ENCODE measurements at places on chromosomes 2 and 18.

GRCh38 chr2:86254576-86255538 is 55.6 kb downstream of the MRPL35 start:
- DNase-seq, result no peak

GRCh38 chr2:233917116-233917515 is at the start of gene TRPM8:
Gene TRPM8, plus strand, starts transcription at chr2:233917373. Its CDS starts 9,165 bp downstream, at chr2:233926538.
- DNase-seq, result no peak

GRCh38 chr2:218332288-218332687 is 24.4 kb upstream of the CATIP start:
- DNase-seq, result no peak

GRCh38 chr2:18762667-18763066 is 173.3 kb upstream of the NT5C1B start:
- DNase-seq, result no peak

- DNase-seq, result no peak
These were observed 152.8 kb downstream of the ABCA12 start for GRCh38 chr2:214985619-214986018.

- no peak for DNase-seq
These were observed 60.3 kb downstream of the ADD2 start for GRCh38 chr2:70707706-70708105.

GRCh38 chr2:207135801-207136457 is 29.8 kb downstream of the KLF7 start:
- no peak for DNase-seq

DNA sequence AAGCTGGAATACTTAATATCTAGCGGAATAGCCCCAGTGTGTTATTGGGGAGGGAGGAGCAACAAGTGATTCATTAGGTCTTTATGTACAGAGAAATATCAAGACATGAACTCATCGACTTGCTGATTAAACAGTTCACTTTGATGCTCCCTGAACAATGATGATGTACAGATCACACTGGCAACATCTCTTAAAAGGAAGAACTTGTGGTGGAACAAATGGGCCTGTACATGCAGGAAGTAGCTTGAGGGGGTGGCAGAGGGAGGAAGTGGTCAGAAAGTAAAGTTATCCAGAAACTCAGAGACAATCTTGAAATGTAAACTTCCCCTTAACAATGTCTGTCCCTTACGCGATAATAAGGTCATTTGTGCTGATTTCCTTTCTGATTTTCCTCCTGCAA is 90.5 kb downstream of the NXPH2 start:
- DNase-seq, result no peak

All from glomerular endothelial cell (primary cell).